ENCODE measurements at places on chromosomes 4 and X.
A peak's percentile ranks its signal among the peaks of the same experiment; 100 is the strongest.

GRCh38 chr4:163161536-163162205, 5.0 kb downstream of the NAF1 start:
- peak; percentile 10 for DNase-seq

DNA sequence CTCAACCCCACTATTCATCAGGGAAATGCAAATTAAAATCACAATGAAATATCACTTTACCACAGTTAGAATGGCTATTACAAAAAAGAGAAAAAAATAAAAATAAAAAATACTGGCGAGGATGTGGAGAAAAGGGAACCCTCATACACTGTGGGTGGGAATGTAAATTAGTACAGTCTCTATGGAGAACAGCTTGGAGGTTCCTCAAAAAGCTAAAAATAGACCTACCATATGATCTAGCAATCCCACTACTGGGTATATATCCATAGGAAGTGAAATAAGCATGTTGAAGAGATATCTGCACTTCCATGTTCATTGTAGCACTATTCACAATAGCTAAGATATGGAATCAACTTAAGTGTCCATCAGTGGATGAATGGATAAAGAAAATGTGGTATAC, 50.5 kb upstream of the PAGE1 start:
- DNase-seq: no peak

DNA sequence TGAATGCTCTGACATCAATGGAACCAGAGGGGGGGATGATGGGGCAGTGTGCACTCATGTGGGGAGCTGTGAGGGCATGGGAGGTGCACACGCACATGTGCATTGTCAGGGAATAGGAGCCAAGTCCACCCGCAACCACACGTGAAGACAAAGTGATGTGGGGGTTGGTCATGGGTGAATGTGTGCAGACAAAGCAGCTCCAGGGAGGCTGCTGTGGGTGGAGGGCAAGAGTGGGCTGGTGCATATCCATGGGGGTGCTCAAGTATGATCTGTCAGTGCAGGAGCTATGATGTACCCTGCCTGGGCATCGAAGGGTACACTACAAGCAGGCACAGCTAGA, 301.9 kb downstream of the TEX13C start:
- DNase-seq: no peak

- DNase-seq: no peak
Measured at GRCh38 chr4:110245577-110245976, 47.2 kb upstream of the ELOVL6 start.

DNA sequence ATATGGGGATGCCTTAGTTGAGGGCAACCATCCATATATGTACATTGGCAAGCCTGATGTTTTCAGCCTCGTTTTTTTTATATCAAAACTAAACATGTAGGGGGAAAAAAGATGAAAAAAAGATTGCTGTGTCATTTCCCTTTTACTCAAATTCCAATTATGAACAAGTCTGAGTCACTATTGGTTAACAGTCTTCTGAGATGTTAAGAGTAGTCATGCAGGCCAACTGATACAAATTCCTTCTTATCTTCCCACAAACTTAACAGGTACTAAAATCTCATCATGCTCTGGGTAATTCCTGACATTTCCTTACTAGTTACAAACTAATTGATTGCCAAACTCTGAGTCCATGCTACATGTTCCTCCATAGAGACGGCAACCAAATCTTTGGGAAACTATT, 222.1 kb downstream of the FRMPD4 start:
- DNase-seq: no peak

DNA sequence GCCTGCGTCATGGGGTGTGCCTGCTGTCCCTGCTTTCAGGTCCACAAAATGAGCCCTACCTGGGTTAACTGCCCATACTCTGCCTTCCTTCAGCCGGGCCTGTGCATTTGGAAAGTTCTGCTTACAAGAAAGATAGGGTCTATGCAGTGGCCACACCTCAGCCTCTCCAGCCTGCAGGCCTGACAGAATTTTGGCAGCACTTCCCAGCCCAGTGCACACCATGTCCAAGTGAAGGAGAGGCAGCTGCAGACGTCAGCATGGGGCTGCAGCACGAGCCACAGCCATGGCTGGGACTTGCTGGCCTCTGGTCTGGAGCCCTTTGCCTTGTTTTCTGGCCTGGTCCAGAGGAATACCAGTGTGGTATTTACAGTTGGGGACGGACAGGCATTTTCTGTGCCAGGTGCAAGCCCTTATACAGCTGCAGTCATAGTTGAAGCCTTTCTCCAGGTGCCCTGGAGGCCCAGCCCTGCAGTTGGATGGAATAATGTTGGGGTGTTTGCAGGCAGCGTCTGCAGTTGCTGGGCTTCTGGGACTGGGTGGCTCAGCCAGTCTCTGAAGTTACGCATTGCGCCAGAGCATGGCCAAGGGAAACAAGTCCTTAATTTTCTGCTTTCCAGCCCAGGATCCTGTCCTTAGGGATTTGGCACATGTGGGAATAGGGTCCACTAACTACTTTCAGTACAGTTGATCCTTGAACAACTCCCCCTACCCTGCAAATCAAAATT, 26.2 kb downstream of the JADE1 start:
- no peak for DNase-seq

DNA sequence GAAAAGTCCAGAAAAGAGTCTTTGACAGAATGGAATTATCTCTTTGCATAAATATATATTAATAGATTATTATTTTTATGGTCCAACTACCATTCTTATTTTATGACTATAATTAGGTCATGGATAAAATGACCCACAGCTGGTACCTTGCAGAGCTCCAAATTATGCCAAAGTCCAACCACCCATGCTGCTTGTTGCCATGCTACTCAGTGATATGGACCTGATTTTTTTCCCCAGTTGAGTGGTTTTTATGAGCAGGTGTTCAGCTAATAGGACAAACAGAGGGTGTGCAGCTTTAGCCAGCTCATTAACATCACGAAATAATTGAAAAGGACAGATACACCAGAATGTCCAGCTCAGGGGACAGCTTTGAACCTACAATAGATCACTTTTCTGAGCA, 9.7 kb downstream of the HOPX start:
- no peak for DNase-seq

All from activated naive CD4-positive, alpha-beta T cell treated with Interleukin-2 at 50 U/mL for 16 hours (primary cell).